ENCODE measurements at places on chromosomes 11 and 22. TPM values are rescaled to one million over a fixed set of nuclear protein-coding genes. Genes with fewer than 3 reads are reported as not detected.

INSC gene
- 0.13 TPM for total RNA-seq

- DNase-seq = no peak
These were observed 59.9 kb downstream of the FBXO7 start for GRCh38 chr22:32534252-32535235.

HOATZ gene
- not detected for total RNA-seq

DNA sequence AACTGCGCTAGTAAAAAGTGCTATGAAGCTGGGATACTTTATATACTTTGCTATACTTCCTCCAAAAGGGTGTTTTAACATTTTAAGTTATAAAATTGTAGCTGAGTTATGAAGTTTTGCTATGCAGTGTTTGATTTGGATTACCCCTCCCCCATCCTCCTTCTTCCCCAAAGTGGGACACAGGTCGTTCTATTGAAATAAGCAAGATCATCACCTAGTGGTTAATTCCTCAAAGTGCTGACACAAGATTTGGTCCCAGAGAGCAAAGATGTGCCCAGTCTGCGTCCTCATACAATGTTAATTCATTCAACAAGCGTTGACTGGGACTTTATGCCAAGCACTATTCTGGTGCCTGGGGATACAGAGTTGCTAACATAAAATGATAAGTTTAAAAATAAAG lies 78.5 kb downstream of the SPON1 start:
- DNase-seq = no peak

PIWIL4 gene
- total RNA-seq = 0.39 TPM

TSSK2 gene
- total RNA-seq = not detected

DNA sequence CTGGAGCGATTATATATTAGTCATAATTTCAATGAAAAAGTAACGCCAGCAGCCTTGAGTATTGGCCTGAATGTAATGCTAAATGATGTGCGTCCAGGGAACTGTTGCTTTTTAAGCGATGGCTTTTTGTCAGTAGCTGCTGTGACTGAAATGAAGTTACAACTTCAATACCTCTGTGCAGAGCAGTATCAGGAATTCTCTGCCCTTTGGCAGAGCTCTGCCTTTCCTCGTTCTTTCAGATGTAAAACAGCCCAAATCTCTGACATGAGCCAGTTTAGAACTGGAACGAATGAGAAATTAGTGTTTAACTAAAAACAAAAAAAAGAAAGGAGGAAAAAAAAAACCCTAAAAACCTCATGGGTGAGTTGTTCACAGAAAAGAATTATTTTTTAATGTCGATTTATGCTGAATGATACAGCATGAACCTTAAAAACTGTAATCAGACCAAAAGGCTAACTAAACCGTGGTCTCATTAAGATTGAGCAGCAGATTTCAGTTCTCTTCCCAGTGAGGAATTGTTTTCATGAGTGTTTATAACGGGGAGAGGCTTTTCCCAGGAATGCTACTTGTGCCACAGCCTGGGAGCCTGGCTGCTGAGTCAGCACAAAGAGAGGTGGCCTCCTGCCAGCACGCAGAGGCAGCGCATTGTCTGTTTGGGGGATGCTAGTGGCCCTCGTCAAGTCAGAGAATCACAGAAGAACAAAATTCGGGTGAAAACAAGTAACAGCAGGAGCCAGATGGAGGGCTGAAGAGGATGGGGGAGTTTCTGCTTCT lies 146.2 kb upstream of the RASSF10 start:
- DNase-seq = no peak

- DNase-seq = no peak
These were observed 115.9 kb downstream of the CEP164 start for GRCh38 chr11:117443266-117444186.

VSTM5 gene
- not detected for total RNA-seq

VSIG2 gene
- not detected for total RNA-seq

NXPE1 gene
- total RNA-seq = not detected
